Suprapubic skin (tissue), 4 donors: ENCODE measurements at places on chromosomes 6 and 20. TPM values are rescaled to one million over a fixed set of nuclear protein-coding genes. Genes with fewer than 3 reads are reported as not detected.

BPIFA2 gene
- total RNA-seq, result not detected

- DNase-seq, result no peak
- no peaks in the 10 kb centered on the region for H3K36me3 ChIP-seq
- H3K4me3 ChIP-seq, result no peak overlapping the region
- H3K27ac ChIP-seq, result no peak overlapping the region
- H3K4me1 ChIP-seq, result no peaks in the 10 kb centered on the region
These were observed 669.9 kb upstream of the ID4 start for GRCh38 chr6:19167251-19167650.

HNF4A gene
- total RNA-seq, result not detected

DNA sequence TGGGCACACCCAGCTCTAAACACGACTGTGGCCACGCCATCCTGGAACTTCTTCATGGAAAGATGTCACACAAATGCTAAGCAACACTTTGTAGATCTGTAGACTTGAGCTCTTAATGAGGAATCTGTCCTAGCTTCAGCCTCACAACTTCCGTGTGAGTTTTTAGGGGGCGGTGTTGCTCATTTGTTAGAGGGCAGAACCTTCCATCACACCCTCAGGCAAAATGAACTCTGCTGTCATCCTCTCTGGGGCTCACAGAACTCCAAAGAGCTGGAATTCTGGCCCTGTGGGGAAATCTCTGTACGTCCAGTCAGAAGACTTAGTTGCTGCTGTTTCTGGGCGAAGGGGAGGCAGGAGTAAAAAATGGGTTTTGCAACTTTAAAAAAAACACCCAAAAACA lies 49.8 kb downstream of the NRN1 start:
- DNase-seq, result no peak
- no peak overlapping the region for H3K27ac ChIP-seq
- H3K27me3 ChIP-seq, result peaks cover 3% of the 10 kb centered on the region
- no peaks in the 10 kb centered on the region for H3K36me3 ChIP-seq

GRCh38 chr6:15368186-15368585 lies 122.3 kb downstream of the JARID2 start:
- H3K4me1 ChIP-seq, result peaks cover 67% of the 10 kb centered on the region
- no peak overlapping the region for H3K27ac ChIP-seq
- H3K4me3 ChIP-seq, result no peak overlapping the region
- H3K36me3 ChIP-seq, result no peaks in the 10 kb centered on the region
- no peak for DNase-seq
- no peaks in the 10 kb centered on the region for H3K27me3 ChIP-seq

CD109 gene
- 48.2 TPM for total RNA-seq

GRCh38 chr20:38059832-38060231 lies 26.3 kb downstream of the RPRD1B start:
- DNase-seq, result no peak
- no peaks in the 10 kb centered on the region for H3K4me1 ChIP-seq
- H3K27ac ChIP-seq, result no peak overlapping the region
- peaks cover 80% of the 10 kb centered on the region for H3K36me3 ChIP-seq
- no peaks in the 10 kb centered on the region for H3K27me3 ChIP-seq

DNA sequence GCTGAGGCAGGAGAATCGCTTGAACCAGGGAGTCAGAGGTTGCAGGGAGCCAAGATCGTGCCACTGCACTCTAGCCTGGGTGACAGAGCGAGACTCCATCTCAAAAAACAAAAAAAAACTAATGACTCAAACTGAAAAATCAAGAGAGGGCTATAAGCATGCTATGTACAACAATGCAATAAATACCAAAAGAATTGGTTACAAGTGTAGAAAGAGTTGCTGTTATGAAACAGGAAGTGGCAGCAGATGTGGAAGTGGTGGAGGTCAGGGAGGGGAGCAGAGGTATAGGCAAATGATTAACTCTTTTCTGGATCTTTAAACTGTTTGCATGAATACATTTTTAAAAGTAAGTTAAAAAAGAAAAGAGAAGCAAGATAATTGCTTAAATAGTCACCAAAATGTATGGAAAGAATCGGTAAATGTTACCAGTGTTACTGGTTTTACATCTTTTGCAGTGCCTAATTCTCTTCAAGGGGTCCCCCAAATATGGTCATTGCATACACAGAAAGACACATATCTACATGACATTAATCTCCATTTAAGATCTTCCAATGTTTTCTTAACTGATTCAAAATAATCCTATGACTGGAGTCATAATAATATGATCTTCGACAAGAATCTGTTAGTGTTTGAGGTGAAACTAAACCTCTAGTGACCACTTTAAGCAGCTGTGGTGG lies 15.0 kb downstream of the CALHM6 start:
- H3K27ac ChIP-seq, result no peak overlapping the region
- no peaks in the 10 kb centered on the region for H3K27me3 ChIP-seq
- DNase-seq, result no peak
- no peak overlapping the region for H3K4me3 ChIP-seq
- no peaks in the 10 kb centered on the region for H3K36me3 ChIP-seq
- H3K4me1 ChIP-seq, result peaks cover 4% of the 10 kb centered on the region

- no peaks in the 10 kb centered on the region for H3K4me1 ChIP-seq
- H3K27ac ChIP-seq, result no peak overlapping the region
- no peaks in the 10 kb centered on the region for H3K36me3 ChIP-seq
- DNase-seq, result no peak
- H3K4me3 ChIP-seq, result no peak overlapping the region
- no peaks in the 10 kb centered on the region for H3K27me3 ChIP-seq
These were observed 47.7 kb downstream of the MMUT start for GRCh38 chr6:49415358-49415757.

DNA sequence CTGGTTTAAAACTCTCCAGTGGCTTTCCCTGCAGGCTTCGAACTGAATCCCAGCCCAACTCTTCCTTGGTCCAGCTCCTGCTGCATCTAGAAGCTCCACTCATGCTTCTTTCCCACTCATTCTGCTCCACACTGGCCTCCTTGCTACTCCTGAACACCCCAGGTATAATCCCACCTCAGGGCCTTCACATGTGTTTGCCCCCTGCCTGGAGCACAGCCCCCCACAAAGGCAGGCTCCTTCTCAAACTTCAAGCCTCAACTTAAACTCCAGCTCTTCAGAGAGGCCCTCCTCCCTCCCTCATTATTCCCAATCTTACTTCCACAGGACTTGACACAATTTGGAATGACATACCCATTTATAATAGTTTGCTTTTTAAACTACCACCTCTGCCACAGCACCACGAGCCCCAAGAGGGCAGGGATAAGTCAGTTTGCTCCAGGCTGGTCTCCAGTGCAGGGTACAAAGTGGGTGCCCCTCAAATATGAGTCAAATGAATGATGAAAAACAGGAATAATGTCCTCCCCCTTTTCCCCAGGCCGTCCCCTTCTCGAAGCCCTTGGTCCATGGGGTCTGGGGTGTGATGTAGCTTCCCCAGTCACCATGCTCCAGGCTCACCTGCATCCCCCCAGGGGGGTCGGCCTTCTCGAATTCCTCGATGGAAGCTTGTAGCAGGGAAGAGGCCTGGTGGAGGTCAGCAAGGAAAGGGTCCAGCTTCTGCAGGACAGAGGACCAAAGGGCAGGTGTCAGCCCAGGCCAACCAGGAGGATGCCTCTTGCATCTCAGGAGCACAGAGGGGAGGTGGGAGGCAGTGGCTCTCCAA lies 37.4 kb downstream of the KIAA1755 start:
- H3K4me3 ChIP-seq, result no peak overlapping the region
- H3K4me1 ChIP-seq, result peaks cover 10% of the 10 kb centered on the region
- no peaks in the 10 kb centered on the region for H3K36me3 ChIP-seq
- no peak for DNase-seq
- H3K27me3 ChIP-seq, result no peaks in the 10 kb centered on the region

MROH8 gene
- 4.7 TPM for total RNA-seq

GRCh38 chr6:93571346-93571745 lies 152.0 kb upstream of the EPHA7 start:
- H3K27me3 ChIP-seq, result no peaks in the 10 kb centered on the region
- H3K4me3 ChIP-seq, result no peak overlapping the region
- no peak overlapping the region for H3K27ac ChIP-seq

DNA sequence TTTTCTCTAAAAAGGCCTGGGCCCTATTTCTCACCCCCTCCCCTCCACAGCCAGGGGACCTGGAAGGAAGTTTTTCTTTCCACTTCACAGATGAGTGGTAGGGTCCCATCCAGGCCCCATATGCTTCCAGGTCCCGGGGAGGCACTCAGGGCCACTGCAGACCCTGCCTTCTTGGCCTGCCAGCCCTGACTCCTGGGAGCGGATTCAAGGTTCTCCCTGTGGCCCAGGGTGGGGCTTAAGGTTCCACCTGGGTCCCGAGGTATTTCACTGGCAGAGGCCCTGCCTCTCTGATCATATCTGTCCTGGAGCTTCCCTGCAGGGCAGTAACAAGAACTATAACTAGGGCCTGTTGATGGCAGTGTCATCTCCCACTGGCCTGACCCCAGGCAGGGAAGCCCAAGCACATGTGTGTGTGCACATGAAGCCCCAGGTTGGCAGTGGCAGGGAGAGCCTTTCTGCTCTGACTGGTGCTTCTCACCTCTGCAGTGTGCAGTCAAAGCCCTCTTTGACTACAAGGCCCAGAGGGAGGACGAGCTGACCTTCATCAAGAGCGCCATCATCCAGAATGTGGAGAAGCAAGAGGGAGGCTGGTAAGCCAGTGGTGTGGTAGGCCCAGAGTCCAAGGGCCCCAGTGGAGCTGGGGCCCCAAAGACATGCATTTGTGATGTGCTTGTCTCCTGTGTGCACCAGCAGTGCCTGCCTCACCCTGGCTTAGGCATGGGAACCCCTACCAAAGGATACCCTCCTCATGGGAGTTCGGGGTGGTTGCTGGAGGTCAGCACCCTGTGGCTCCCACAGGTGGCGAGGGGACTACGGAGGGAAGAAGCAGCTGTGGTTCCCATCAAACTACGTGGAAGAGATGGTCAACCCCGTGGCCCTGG lies 31.2 kb downstream of the PLCG1 start:
- peaks cover 17% of the 10 kb centered on the region for H3K4me1 ChIP-seq
- H3K27me3 ChIP-seq, result no peaks in the 10 kb centered on the region
- DNase-seq, result peak; percentile 73
- no peak overlapping the region for H3K4me3 ChIP-seq
- H3K36me3 ChIP-seq, result peaks cover 90% of the 10 kb centered on the region

GTSF1L gene
- not detected for total RNA-seq

DNA sequence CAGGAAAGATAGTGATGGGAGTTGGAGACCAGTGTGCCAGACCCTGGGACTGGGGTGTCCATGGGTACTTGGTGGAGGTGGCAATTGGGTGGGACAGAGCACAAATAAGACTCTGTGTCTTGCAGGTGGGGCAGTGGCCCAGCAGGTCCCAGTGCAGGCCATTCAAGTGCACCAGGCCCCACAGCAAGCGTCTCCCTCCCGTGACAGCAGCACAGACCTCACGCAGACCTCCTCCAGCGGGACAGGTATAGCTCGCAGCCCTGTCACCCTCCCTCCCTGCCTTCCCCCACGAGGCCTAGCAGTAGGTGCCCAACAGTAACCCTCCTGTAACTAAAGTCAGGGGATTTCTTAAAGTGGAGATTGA lies 5.3 kb downstream of the SRF start:
- H3K27me3 ChIP-seq, result no peaks in the 10 kb centered on the region
- no peak overlapping the region for H3K4me3 ChIP-seq
- peaks cover 36% of the 10 kb centered on the region for H3K4me1 ChIP-seq

DNA sequence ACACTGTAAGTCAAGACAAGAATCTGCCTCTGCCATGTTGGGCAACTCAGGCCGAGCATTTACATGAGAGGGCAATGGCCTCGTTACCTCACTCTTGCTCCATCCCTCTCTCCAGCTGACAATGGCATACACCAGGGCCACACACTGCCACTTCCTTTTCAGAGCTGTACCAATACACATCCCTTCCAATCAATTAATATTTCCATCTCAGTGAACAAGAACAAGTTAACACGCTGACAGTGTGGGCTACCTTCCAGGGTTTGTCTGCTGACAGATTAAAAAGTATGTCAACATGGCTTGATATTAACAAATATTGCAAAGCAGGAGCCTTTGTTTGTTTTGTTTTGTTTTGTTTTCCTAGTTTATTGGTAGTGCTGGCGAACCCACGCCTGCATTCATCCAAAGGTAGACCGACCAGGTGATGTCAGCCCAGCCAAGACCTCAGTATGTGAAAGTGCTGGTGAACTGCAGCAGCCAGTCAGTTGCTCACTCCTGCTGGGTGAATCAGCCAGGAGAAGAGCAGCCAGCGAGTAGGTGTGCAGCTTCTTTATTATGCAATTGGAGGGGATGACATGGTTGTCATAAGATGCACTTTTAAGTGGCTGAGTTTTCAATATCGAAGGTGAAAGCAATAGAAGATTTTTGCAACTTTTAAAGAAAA lies 487.3 kb upstream of the JARID2 start:
- H3K4me3 ChIP-seq, result no peak overlapping the region
- no peak for DNase-seq
- H3K4me1 ChIP-seq, result peaks cover 6% of the 10 kb centered on the region

- no peak for DNase-seq
- no peaks in the 10 kb centered on the region for H3K36me3 ChIP-seq
- H3K27ac ChIP-seq, result no peak overlapping the region
- no peak overlapping the region for H3K4me3 ChIP-seq
- no peaks in the 10 kb centered on the region for H3K4me1 ChIP-seq
These were observed 66.1 kb upstream of the MLN start for GRCh38 chr6:33869826-33870423.

C20orf141 gene
- not detected for total RNA-seq

GRCh38 chr6:6595952-6596351 lies 7.4 kb downstream of the LY86 start:
- no peak overlapping the region for H3K4me3 ChIP-seq
- no peak for DNase-seq

CST5 gene
- not detected for total RNA-seq

CTAGE9 gene
- total RNA-seq, result not detected

GRCh38 chr6:155273431-155273830 lies 9.6 kb downstream of the CLDN20 start:
- no peaks in the 10 kb centered on the region for H3K27me3 ChIP-seq
- no peaks in the 10 kb centered on the region for H3K36me3 ChIP-seq
- peaks cover 45% of the 10 kb centered on the region for H3K4me1 ChIP-seq
- DNase-seq, result no peak

DNA sequence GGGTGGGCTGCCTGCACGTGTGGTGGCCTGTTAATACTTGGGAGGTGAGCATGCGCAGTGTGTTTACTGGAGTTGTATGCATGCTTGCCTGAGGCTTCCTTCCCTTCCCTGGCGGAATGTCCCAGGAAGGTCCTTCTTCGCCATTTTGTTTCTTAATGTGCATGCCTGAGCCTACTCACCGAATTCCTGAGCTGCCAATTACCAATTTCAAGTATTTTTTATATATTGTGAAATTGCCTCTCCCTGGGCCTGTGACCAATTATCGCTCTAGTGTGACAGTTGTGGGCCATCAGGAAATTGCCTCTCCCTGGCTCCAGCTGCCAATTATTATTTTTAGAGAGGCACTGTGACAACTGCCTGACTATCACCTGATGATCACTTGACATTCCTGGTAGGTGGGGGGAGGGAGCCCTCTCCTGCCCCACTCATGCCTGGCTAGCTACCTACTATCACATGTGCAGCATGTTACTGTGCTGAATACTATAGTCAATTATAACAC lies 70.0 kb downstream of the FAM50B start:
- H3K27ac ChIP-seq, result no peak overlapping the region
- no peak overlapping the region for H3K4me3 ChIP-seq
- no peak for DNase-seq
- no peaks in the 10 kb centered on the region for H3K27me3 ChIP-seq
- peaks cover 11% of the 10 kb centered on the region for H3K4me1 ChIP-seq

GRCh38 chr20:56249244-56249955 lies 868 bp downstream of the MC3R start:
- DNase-seq, result no peak
- H3K4me3 ChIP-seq, result no peak overlapping the region
- H3K27me3 ChIP-seq, result peaks cover 57% of the 10 kb centered on the region
- no peak overlapping the region for H3K27ac ChIP-seq
- H3K36me3 ChIP-seq, result no peaks in the 10 kb centered on the region
- H3K4me1 ChIP-seq, result no peaks in the 10 kb centered on the region

MACROD2 gene
- total RNA-seq, result 12.6 TPM

KIAA1586 gene
- 3.4 TPM for total RNA-seq

- H3K36me3 ChIP-seq, result no peaks in the 10 kb centered on the region
- H3K27me3 ChIP-seq, result no peaks in the 10 kb centered on the region
- H3K4me3 ChIP-seq, result no peak overlapping the region
These were observed 26.6 kb upstream of the KLHL31 start for GRCh38 chr6:53692172-53692571.

COX7A2 gene
- total RNA-seq, result 303 TPM

MAK gene
- total RNA-seq, result 0.26 TPM
